Endothelial cell (in vitro differentiated cells): ENCODE measurements at places on chromosomes 16 and 17. TPM values are rescaled to one million over a fixed set of nuclear protein-coding genes. Genes with fewer than 3 reads are reported as not detected.

GRCh38 chr17:27721797-27722196, 78.5 kb downstream of the NOS2 start:
- no peaks in the 10 kb centered on the region for H3K27me3 ChIP-seq
- no peaks in the 10 kb centered on the region for H3K36me3 ChIP-seq
- no peak overlapping the region for H3K27ac ChIP-seq
- no peaks in the 10 kb centered on the region for H3K4me1 ChIP-seq
- H3K4me3 ChIP-seq: no peak overlapping the region
- no peak for DNase-seq

The FSCN2 gene
- 1.5 TPM for total RNA-seq

DNA sequence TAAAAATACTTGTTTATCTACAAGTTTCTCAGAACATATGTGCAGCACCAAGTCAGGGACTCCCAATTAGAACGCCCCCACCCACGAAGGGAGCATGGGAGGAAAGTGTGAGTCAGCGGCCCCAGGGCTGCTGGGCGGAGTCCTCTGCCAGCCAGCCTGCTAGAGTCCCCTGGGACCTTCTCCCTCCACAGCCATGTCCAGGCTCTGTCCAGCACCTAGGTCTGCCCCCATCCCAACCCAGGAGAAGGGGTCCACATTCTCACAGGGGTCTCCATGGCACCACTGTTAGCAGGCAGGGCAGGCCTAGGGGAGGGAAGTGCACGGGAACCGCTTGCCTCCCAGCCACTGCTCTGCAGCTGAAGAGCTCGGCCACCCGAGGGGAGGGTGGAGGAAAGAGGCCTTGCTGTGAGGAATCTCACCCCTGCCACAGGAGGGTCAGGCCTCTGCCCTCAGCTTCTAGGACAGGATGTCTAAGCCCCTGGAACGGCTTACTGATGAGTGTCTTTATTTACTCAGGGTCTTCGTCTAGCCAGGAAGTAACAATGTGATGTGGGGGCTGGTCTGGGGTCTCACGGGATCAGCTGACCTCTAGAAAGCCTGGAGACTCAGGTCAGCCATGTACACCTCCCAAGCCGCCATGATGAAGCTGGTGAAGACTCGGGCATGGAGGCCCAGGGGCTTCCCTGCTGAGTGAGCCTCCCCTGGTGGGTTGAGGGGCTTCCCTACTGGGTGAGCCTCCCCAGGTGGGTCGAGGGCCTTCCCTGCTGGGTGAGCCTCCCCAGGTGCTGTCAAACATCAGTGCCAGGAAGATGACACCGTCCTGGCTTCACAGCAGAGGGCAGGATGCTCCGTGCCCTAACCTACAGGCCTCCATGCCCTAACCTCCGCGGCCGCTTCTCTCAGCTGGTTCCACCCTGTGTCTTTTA, 190.3 kb downstream of the RBFOX3 start:
- H3K27me3 ChIP-seq: peaks cover 14% of the 10 kb centered on the region
- no peak overlapping the region for H3K4me3 ChIP-seq
- DNase-seq: peak; percentile 26
- H3K27ac ChIP-seq: no peak overlapping the region
- H3K4me1 ChIP-seq: peaks cover 15% of the 10 kb centered on the region

DNA sequence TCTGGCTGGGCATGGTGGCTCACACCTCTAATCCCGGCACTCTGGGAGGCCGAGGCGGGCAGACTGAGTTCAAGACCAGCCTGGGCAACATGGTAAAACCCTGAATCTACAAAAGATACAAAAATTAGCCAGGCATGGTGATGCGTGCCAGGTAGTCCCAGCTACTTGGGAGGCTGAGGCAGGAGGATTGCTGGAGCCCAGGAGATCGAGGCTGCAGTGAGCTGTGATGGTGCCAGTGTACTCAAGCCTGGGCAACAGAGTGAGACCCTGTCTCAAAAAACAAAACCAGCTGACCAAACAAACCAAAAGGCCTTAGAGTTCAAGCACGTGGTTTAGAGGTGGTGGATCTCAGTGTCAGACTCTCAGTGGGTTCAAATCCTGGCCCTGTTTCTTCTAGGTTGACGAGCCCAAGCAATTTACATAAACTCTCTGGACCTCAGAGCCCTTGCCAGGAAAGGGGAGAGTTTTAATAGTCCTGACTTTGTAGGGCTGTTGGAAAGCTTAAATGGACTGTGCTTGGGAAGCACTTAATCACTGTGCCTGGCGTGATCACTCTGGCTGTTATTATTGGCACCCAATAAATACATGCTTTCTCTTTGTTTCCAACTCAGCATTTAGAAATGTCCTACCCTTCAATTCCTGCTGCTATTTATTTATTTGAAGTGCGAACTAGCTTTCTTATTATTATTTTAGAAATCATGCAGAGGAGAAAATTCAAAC, 44.7 kb downstream of the ABCC1 start:
- H3K36me3 ChIP-seq: no peaks in the 10 kb centered on the region
- H3K4me1 ChIP-seq: peaks cover 10% of the 10 kb centered on the region
- H3K4me3 ChIP-seq: no peak overlapping the region
- no peak for DNase-seq
- peak overlapping the region; percentile 5 for H3K27ac ChIP-seq

DNA sequence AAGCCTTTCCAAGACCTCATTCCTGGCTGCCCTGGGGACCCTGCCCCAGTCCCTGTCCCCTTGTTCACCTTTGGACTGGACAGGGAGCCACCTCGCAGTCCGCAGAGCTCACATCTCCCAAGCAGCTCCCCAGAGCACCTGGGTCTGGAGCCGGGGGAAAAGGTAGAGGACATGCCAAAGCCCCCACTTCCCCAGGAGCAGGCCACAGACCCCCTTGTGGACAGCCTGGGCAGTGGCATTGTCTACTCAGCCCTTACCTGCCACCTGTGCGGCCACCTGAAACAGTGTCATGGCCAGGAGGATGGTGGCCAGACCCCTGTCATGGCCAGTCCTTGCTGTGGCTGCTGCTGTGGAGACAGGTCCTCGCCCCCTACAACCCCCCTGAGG, 38.7 kb upstream of the IL21R start:
- no peak overlapping the region for H3K4me3 ChIP-seq
- H3K27ac ChIP-seq: no peak overlapping the region
- peaks cover 10% of the 10 kb centered on the region for H3K27me3 ChIP-seq
- H3K4me1 ChIP-seq: no peaks in the 10 kb centered on the region

The KRTAP9-2 gene
- total RNA-seq: not detected

GRCh38 chr17:15261258-15261801, 3.8 kb downstream of the PMP22 start:
- H3K27me3 ChIP-seq: peaks cover 15% of the 10 kb centered on the region
- peaks cover 32% of the 10 kb centered on the region for H3K4me1 ChIP-seq
- H3K4me3 ChIP-seq: peak overlapping the region; percentile 96
- DNase-seq: peak; percentile 66
- peak overlapping the region; percentile 48 for H3K27ac ChIP-seq

- H3K4me1 ChIP-seq: peaks cover 4% of the 10 kb centered on the region
- H3K27ac ChIP-seq: no peak overlapping the region
- H3K27me3 ChIP-seq: peaks cover 9% of the 10 kb centered on the region
- no peak for DNase-seq
Measured at GRCh38 chr17:1590747-1591473, 28.3 kb upstream of the PITPNA start.

DNA sequence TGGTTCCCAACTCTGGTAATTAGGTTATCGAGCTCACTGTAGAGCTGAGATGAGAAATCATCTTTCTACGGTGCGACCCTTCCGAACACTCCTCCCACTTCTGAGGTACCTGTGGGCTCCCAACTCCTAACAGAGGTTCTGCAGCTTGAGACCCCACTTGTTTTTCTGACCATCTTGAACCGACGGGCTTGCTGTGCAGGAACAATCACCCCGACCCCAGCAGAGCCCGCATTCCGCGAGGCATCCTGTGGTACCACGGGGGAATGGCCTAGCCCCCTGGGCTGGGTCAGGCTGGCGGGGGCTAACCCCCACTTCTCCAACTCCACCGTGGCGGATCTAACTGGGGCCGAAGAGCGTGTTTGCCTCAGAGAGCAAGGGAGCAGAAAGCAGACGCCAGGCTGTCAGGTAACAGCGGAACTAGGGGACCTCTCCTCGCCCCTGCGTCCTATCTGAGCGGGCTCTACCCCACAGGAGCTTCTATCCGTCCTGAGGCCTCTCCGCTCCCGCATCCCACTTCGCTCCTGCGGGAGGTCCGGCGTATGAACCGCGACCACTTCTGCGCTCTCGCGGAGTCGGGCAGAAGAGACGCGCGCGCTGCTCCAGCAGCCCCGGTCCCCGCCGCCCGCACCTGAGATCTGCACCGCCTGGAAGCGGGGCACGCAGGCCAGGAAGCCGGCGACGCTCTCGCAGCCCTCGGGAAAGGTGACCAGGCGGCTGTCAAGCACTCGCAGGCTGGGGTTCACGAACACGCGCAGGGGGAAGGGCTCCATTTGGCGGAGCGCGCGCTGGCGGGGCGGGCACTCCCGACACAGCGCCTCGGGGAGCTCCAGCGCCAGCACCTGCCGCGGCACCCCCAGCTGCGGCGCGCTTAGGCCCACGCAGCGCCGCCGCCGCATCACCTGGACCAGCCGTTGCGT, 761 bp downstream of the PDF start:
- peaks cover 12% of the 10 kb centered on the region for H3K27me3 ChIP-seq
- H3K36me3 ChIP-seq: peaks cover 32% of the 10 kb centered on the region
- peak; percentile 34 for DNase-seq

The PRSS53 gene
- total RNA-seq: 1.8 TPM

The MT1G gene
- not detected for total RNA-seq

- no peak for DNase-seq
- no peaks in the 10 kb centered on the region for H3K4me1 ChIP-seq
- H3K27me3 ChIP-seq: peaks cover 19% of the 10 kb centered on the region
- peaks cover 28% of the 10 kb centered on the region for H3K36me3 ChIP-seq
- no peak overlapping the region for H3K4me3 ChIP-seq
Measured at GRCh38 chr17:78114831-78115723, 13.5 kb downstream of the TMC6 start.

DNA sequence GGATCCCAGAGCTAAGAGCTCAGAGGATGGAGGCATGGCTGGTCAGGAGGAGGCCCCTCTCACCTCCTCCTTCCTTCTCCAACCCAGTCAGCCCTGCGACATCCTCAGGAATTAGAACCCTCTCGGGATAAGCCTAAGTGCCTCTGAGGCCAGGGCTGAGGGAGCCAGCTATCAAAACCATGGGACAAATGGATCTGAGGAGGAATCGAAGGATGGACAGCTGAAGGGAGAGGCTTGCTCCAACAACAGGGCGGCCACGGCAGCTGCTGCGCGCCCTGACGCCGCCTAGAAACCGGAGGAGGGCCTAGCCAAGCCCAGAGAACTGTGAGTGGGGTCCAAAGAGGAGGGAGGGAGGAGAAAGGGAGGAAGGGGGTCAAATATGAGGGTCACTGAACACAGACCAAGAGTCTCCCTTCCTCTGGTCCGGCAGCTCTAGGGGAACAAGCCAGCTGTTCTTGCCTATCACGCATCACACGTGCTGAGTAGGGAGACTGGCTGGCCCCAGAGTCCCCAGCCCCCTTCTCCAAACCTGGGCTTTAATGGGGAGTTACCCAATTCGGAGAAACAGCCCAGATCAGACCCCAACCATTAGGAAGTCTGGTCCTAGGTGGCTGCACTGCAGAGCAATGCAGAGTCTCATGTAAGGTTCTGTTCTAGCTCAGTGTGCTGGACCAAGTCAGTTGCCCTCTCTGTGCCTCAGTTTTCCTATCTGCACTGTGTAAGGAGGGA, 5.9 kb upstream of the HOXB13 start:
- peaks cover 49% of the 10 kb centered on the region for H3K27me3 ChIP-seq
- no peak overlapping the region for H3K4me3 ChIP-seq
- H3K27ac ChIP-seq: no peak overlapping the region
- DNase-seq: no peak

DNA sequence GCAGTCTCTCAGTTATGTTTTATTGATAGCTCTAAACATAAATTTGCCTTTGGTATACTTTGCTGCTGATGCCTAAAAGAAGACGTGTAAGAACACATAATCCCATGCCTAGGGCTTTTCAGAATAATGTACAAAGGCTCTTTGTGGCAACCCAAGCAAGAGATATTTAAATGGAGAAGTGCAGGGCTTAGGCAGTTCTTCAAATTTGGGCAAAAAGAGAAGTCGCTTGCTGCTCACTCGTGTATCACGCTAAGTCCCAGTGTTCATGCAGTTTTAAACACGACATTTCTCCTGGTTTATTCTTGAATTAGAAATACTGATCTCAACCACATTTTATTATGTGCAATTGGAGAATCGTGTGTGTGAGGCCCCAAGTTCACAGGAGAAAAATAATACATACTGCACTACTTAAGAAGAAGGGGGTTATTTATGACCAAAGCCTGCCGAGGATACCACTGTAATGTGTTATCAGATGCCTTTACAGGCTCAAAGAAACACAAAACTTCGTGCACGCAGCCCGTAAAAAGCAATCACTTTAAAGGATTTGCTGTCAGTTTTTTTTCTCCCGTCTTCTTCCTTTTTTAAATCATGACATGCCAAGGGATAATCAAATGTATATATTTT, 22.5 kb upstream of the IRX6 start:
- no peak overlapping the region for H3K27ac ChIP-seq
- no peak for DNase-seq
- H3K4me3 ChIP-seq: no peak overlapping the region
- no peaks in the 10 kb centered on the region for H3K27me3 ChIP-seq

DNA sequence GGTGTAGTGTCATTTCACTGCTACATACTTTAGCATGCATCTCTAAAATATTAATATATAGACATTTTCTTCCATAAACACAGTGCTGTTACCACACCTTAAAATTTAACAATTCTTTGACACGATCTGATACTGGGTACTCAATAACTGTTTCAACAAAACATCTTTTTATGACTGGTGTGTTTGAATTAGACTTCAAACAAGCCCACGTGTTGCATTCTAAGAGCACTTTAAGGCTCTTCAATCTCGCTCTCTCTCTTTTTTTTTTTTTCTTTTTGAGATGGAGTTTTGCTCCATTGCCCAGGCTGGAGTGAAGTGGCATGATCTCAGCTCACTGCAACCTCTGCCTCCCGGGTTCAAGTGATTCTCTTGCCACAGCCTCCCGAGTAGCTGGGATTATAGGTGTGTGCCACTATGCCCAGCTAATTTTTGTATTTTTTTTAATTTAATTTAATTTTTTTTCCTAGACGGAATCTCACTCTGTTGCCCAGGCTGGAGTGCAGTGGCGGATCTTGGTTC, 15.8 kb upstream of the SLC46A1 start:
- no peaks in the 10 kb centered on the region for H3K4me1 ChIP-seq
- no peaks in the 10 kb centered on the region for H3K36me3 ChIP-seq
- no peak overlapping the region for H3K4me3 ChIP-seq
- DNase-seq: no peak
- no peaks in the 10 kb centered on the region for H3K27me3 ChIP-seq
- H3K27ac ChIP-seq: no peak overlapping the region

The DNAI2 gene
- not detected for total RNA-seq

DNA sequence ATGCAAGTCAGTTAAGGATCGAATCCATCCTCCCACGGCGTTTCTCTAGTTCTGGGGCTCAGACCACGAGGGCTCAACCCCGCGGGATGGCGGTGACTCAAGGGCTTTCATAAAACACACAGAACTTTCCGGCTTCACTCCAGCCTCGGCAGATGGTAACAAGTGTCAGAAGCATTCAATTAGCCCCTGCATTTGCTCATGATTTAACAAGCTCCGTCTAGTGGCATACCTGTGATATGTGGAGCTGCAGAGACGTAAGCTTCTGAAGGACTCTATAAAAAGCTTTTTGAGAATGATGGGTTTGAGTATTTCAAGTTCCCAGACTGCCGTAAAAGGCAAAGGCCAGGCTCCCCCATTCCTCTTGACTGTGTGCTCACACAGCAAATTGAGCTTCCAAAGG, 91.3 kb upstream of the SEC14L1 start:
- H3K4me1 ChIP-seq: peaks cover 1% of the 10 kb centered on the region
- peaks cover 1% of the 10 kb centered on the region for H3K27me3 ChIP-seq
- H3K27ac ChIP-seq: no peak overlapping the region
- H3K4me3 ChIP-seq: no peak overlapping the region

The GNG13 gene
- not detected for total RNA-seq

GRCh38 chr16:72856797-72857196, 191.1 kb downstream of the ZFHX3 start:
- no peaks in the 10 kb centered on the region for H3K36me3 ChIP-seq
- peaks cover 10% of the 10 kb centered on the region for H3K4me1 ChIP-seq
- peak; percentile 33 for DNase-seq
- no peak overlapping the region for H3K27ac ChIP-seq
- H3K27me3 ChIP-seq: no peaks in the 10 kb centered on the region
